ENCODE measurements at places on chromosomes 4 and X.

DNA sequence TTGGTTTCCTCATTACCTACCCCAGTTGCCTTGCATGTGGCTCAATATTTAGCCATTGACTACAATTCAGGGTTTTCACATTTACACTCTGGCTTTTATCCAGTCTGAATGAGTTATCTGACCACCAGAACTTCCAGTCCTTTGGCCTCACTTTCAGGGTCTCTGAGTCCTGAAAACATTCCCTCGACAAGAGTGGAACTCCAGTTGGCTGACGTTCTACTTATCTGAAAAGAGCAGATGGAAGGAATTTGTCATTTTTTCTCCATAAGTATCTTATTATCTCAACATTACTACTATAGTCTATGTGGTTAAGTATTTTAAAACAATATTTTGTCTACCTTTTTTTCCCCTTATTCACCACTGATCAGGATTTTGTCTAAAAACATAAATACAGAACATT, 5.2 kb upstream of the CASP6 start:
- no peak for DNase-seq

- no peak for DNase-seq
These were observed 134.6 kb downstream of the ARSF start for GRCh38 chrX:3175659-3176438.

DNA sequence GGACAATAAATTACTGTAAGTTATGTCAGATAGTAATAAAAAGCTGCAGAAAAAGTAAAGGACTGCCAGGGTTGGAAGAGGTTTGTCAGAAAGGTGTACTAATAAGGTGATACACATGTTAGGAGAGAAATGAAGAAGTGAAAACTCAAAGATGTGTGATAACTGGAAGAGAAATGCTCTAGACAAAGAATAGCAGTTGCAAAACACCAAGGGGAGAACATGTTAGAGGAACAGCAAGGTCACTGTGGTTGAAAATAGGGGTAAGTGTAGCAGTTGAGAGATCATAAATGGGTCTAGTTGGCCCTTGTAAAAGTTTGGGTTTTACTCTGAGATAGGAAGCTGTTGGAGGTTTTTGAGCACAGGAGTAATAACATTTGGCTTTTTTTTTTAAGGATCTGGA, 46.9 kb downstream of the HSPA4L start:
- DNase-seq, result no peak

DNA sequence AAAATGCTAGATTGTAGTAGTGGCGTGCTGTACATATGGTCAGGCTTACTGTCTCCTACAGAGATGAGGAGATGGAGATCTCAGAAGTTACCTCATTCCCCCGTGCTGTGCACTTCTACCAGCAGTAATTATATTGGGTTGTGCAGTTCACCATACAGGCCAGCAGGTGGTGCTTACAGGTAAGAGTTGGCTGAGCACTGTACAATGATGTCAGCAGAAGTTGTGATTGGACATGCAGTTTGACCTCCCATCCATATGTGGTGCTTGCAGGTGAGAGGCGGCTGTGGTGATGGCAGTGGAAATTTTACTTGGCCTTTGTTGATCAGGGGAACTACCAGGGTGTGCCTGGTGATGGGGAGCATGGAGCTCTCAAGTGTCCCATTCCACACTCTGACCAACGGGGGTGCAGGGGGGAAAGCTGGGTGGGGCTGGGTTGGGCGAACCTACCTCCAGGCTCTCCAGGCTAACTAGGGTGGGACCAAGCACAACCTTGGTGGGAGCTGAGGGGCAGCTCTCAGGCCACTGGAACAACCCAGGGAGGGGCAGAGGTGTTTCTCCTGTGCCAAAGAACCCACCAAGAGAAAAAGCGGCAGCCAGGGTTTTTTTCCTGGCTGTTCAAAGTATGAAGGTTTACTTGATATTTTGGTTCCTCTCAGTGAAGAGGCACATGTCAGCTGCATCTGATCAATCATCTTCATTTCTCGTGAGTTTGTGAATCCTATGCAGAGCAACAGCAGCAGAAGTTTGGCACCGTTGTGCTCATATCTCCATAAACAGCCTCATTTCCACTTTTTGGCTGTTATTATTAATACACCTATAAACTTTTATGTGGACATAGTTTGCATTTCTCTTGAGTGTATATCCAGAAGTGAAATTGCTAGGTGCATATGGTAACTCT, 73.8 kb upstream of the FREM3 start:
- peak; percentile 61 for DNase-seq

- no peak for DNase-seq
These were observed 484.2 kb upstream of the BOD1L1 start for GRCh38 chr4:14111730-14112181.

GRCh38 chrX:9765072-9765736, 443 bp downstream of the GPR143 start:
- DNase-seq, result no peak

- no peak for DNase-seq
These were observed 51.7 kb upstream of the AFF2 start for GRCh38 chrX:148448686-148449085.

GRCh38 chr4:15778289-15779241, at the start of gene CD38:
CD38 (plus strand) TSS chr4:15778328; CDS start chr4:15778415, 87 bp downstream.
- DNase-seq, result peak; percentile 8

- DNase-seq, result no peak
These were observed 2.2 kb downstream of the ZNF185 start for GRCh38 chrX:152899874-152900719.

- DNase-seq, result no peak
These were observed 164.3 kb downstream of the FAM13A start for GRCh38 chr4:88892646-88893045.

GRCh38 chrX:134541906-134542305, 81.9 kb downstream of the HPRT1 start:
- no peak for DNase-seq

- no peak for DNase-seq
These were observed 29.2 kb downstream of the SULT1B1 start for GRCh38 chr4:69731241-69731640.

GRCh38 chr4:136495851-136496250, 1036.4 kb downstream of the PCDH18 start:
- DNase-seq, result no peak

DNA sequence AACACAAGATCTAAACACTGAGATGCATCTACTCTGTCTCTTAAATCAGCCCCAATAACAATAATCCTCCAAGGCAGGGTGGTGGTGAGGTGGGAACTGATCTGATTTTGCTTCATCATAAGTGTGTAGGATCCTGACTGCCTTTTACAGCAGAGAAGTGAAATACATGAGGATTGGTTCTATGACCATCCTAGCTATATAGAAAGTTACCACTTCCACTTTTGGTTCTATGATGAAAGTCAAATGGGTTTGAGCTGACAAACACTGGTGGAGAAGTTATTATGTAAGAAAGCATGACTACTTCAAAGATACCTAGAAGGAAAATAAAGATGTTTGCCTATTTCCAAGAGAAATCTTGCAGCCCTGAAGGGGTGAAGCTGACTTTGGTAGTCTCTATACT, 181.6 kb downstream of the NKX6-1 start:
- DNase-seq, result no peak

- DNase-seq, result no peak
These were observed 473.4 kb upstream of the CPEB2 start for GRCh38 chr4:14528918-14529317.

GRCh38 chrX:2299871-2300270, 200.9 kb downstream of the DHRSX start:
- DNase-seq, result no peak

DNA sequence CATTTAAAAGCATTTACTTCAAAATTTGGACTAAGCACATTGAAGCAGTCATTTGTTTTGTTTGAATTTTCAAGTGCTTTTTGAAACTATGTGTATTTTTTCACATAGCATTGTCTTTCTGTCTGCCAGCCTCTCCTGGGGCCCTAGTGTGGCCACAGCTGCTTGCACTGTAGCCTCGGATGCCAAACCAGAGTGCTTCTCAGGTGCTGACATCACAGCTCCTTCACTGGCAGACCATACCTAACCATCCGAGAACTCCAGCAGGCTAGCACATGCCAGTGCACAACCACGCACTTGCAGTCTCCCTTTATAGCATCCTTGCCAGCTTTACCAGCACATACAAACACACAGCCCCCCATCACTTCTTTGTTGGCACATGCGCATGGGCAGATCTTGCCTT, 1019.7 kb downstream of the STPG2 start:
- DNase-seq, result no peak

DNA sequence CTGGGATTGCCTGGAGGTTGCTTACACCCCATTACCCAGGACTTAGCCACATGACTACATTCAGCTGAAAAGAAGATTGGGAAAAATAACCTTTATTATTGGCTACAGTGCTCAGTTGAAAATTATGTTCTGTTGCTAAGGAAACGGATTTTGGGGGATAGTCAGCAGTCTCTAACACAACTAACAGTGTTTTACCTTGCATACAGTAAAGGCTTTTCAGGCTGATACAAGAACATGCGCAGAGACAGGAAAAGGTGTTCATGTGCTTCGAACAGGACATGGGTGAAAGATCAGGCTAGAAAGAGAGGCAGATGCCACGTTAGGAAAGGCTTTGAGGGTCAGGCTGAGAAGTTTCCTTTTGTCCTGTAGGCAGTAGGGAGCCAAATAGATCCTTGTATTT, 14.8 kb upstream of the RHOH start:
- DNase-seq, result no peak

GRCh38 chr4:7622371-7622770, 187.6 kb upstream of the PSAPL1 start:
- no peak for DNase-seq

DNA sequence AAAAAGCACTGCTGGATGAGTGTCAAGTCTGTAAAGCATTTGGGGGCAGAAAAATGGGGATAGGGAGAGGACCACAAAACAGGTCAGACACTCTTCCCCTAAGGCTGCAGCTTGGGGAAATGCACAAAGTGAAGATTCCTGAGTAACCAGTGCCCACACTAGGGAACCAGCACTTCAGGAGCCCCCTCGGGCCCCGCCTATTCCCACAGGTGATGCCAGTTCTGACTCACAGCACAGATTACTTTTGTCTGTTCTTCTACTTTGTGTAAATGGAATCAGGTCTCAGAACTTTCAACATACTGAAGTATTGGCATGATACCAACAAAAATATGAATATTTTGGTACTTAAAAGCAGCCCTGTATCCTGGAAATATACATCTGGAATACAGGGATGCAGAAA, 112.5 kb downstream of the ADRA2C start:
- DNase-seq, result no peak

DNA sequence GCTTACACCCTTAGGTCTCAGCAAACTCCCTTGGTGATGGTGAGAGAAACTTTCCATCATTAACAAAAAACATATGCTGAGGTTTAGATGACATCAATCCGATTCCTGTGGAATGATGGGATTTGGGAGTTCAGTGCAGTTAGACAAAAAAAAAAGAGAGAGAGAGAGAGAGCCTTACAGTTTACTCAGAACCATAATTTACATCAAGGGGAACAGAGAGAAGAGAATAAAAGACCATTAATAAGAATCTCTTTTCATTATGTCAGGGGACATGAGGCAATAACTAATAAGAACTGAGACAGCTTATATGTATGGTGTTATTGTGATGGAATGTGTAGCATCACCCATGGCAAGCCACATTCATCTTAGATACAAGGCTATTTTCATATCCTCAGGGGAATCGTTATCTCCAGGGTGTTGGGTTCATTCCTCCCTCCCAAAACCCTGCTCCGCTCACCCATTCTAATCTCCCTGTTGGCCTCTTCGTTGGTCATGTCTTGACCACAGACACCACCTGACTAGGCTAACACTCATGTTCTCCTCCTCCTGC, 175.7 kb upstream of the MXRA5 start:
- DNase-seq, result no peak

DNA sequence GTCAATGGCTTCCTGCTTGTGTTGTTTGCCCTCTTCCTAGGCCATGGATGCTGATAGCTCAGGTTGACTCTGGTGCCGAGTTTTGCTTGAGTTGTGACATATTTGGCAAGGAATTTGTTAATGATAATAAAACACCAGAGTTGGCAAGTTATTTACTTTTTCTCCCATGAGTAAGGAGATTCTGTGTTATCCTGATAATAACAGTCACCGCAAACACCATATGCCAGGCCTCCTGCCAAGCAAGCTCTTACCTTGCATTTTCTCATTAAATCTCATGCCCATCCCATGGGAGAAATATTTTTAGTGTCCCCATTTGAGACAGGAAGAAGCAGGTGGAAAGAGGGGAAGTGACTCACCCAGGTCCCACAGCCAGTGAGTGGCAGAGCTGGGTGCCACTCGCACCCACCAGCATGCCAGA, 67.4 kb upstream of the CLCN4 start:
- DNase-seq, result no peak

DNA sequence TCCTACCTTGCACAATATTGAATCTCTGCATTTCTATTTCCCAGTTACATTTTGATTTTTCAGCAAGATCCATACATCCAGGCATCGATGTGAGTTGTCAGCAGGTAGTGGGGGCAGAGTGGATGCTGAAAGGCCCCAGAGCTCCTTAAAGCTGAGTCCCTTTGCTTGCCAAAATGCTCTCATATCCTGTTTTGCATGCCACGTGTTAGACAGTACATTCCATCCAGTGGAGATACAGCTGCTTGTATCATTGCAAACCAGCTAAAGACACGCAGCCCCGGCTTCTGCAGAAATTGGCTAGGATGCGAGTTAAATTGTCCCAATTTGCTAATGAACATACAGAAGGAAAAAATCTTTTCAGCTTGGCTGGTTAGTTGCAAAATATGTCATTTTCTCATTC, 179.6 kb upstream of the MXRA5 start:
- no peak for DNase-seq

- DNase-seq, result no peak
These were observed 26.4 kb downstream of the TRMT44 start for GRCh38 chr4:8467016-8467415.

DNA sequence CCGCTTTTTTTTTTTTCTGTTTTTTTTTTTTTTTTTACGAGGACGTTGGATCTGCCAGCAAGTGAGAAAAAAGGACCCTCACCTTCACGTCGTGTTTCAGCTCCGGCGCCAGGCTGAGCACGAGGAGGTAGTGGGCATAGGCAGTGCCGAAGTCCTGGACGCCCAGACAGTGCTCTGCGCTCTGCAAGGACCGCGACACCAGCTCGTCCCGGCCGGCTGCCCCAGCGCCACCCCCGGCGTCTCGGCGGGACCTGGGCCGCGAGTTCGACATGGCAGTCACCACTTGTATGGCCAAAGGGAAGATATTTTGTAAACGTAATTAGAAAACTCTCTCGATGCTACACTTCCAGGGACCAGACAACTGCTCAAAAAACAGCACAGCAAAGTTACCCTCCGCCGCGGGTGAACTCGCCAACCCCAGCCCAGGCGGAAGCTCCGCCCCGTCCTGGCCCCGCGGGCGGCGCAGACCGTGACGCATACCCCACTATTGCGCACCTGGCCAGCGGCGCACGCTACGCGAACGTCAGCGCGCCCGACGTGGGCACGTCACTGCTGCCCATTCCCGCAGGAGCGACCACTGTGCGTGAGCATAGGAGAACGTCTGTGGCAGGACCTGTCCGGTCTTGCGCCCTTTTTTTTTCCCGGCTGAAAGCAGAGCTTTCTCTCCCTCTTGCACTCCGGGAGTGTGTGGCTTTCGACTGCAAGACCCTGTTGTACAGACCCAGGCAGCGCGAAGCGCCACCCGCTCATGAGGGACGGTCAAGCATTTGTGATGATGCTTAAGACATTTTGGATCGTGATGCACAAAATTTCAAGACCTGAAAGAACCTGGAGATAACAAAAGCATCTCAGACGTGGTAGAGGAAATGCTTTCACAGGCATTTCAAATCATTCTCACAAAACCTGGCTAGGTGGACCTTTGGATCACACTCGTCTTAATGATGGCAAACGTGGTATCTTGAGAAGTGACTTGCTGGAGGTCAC, at the start of gene PRMT9:
Gene PRMT9, minus strand, starts transcription at position 447 of the 984 bp plus-strand sequence. Its CDS starts 176 bp downstream, at position 271.
- DNase-seq, result peak; percentile 85
